Esophagus squamous epithelium (tissue), 5 donors: ENCODE measurements at places on chromosomes 4 and X.

DNA sequence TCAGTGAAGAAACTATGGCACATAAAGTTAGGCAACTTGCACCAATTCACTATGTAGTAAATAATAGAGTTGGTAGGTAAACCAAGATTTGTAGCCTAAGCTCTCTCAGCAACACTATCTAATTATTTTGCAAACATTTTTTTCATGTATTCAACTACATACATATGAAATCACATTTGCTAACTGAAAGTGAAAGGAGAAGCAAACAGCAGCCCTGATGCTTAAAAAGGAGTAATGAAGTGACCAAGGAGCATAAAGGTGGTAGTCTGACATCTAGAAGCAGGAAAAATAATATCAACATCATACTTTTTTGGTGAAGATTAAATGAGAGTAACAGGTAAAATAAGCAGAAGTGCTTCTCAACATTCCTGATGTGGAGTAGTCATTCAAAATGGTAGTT lies 603.7 kb downstream of the GRXCR1 start:
- H3K27me3 ChIP-seq = no peaks in the 10 kb centered on the region
- no peak overlapping the region for H3K4me3 ChIP-seq
- no peak for DNase-seq
- H3K4me1 ChIP-seq = no peaks in the 10 kb centered on the region
- H3K27ac ChIP-seq = no peak overlapping the region
- H3K36me3 ChIP-seq = no peaks in the 10 kb centered on the region

DNA sequence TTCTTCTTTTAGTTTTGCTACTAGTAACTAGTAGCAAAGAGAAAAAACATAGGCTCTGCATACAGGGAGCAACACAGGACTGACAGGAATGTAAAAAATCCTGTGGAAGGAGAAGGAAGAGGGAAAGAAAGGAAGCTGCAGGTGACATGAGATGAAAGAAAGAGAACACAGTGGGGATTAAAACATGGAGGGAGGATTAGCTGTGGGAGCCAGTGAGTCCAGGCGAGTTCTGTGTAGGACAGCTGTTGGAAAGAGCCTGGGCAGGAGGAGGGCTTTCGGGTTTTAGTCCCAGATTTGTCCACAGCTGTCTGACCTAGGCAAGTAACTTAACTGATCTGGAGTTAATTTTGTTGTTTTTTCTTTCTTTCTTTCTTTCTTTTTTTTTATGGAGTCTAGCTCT lies 21.6 kb downstream of the CCNG2 start:
- H3K27ac ChIP-seq = no peak overlapping the region
- no peak for DNase-seq
- H3K27me3 ChIP-seq = no peaks in the 10 kb centered on the region
- no peaks in the 10 kb centered on the region for H3K4me1 ChIP-seq
- no peak overlapping the region for H3K4me3 ChIP-seq

GRCh38 chr4:16627999-16628398 lies 270.4 kb downstream of the LDB2 start:
- no peaks in the 10 kb centered on the region for H3K36me3 ChIP-seq
- H3K27ac ChIP-seq = peak overlapping the region; percentile 54
- no peaks in the 10 kb centered on the region for H3K27me3 ChIP-seq
- no peak overlapping the region for H3K4me3 ChIP-seq
- H3K4me1 ChIP-seq = peaks cover 9% of the 10 kb centered on the region

DNA sequence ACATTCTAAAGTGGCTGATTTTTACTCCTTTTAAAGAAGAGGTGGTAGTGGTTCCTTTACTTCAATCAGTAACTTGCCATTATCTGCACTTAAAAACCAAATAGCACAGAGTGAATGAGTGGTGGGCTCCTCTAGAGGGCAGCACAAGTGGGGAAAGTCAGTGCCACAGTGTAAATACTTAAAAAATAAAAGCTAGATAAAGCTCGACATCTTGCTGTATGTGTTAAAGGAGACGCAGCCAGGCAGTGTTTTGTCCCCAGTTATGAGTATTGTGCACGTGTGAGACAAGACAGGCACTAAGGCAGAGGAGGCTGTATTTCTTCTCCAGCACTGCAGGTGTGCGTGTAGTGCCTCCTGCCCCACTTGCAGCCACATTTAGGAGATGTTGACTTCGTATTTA lies 24.6 kb downstream of the NAP1L5 start:
- H3K27me3 ChIP-seq = no peaks in the 10 kb centered on the region
- H3K4me3 ChIP-seq = no peak overlapping the region
- H3K4me1 ChIP-seq = no peaks in the 10 kb centered on the region
- no peak overlapping the region for H3K27ac ChIP-seq
- no peak for DNase-seq

DNA sequence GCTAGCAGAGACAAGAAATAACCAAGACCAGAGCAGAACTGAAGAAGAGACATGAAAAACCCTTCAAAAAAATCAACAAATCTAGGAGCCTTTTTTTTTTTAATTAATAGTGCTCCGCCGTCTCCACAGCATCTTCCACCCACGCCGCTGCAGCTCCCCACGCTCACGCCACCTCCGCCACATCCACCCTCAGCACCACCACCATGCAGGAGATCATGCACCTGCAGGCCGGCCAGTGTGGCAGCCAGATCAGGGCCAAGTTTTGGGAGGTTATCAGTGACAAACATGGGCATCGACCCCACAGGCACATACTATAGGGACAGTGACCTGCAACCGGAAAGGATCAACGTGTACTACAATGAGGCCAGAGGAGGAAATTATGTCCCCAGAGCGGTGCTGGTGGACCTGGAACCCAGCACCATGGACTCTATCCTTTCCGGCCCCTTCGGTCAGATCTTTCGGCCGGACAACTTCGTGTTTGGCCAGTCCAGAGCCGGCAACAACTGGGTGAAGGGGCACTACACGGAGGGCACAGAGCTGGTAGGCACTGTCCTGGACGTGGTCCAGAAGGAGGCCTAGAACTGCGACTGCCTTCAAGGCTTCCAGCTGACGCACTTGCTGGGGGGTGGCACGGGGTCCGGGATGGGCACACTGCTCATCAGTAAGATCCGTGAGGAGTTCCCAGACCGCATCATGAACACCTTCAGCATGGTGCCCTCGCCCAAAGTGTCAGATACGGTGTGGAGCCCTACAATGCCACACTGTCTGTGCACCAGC lies 171.2 kb downstream of the THOC2 start:
- no peaks in the 10 kb centered on the region for H3K36me3 ChIP-seq
- no peak for DNase-seq
- H3K4me1 ChIP-seq = no peaks in the 10 kb centered on the region
- no peaks in the 10 kb centered on the region for H3K27me3 ChIP-seq
- H3K27ac ChIP-seq = no peak overlapping the region

DNA sequence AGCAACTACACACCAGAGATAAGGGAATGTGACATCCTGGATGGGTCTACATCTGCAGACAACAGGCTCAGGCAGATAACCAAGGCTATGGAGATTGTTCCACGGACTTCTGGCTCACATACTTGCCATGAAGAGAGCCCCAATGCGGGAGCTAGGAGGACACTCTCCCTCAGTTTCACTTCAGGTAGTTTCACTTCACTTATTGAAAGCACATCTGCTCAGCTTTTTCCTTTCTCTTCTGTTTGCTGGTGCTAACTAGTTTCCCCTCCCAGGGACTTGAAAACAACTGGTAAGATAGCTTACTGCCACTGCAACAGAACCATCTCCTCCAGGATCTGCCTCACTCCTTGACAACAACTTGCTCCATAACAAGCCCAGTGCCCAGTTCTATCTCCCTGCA lies 1.4 kb upstream of the CT47C1 start:
- H3K27ac ChIP-seq = no peak overlapping the region
- H3K27me3 ChIP-seq = no peaks in the 10 kb centered on the region
- DNase-seq = no peak
- H3K4me3 ChIP-seq = no peak overlapping the region
- no peaks in the 10 kb centered on the region for H3K4me1 ChIP-seq

- no peaks in the 10 kb centered on the region for H3K27me3 ChIP-seq
- DNase-seq = no peak
- no peaks in the 10 kb centered on the region for H3K4me1 ChIP-seq
Measured at GRCh38 chr4:133584714-133585113, 435.6 kb downstream of the PCDH10 start.

GRCh38 chrX:108464604-108465003 lies 25.0 kb downstream of the COL4A5 start:
- no peaks in the 10 kb centered on the region for H3K27me3 ChIP-seq
- H3K4me1 ChIP-seq = no peaks in the 10 kb centered on the region
- no peaks in the 10 kb centered on the region for H3K36me3 ChIP-seq
- DNase-seq = no peak
- H3K4me3 ChIP-seq = no peak overlapping the region

DNA sequence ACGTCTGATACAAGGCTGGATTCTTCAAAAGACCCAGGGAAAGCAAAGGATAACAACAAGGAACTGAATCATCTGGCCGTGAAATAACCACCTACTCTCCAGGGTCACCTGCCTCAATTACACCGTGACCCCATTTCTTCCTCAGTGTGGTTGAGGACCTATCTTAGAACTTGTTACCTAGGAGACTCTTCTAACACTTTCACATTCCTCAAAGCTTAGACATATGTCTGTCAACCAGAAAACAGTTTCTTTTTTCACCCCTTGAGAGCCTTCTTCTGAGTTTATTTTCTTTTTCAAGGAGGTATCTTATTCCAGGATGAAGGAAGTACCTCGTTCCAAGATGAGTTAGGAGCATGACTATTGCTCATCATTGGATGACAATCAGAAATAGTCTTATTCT lies 337.8 kb downstream of the ARHGAP24 start:
- no peak overlapping the region for H3K27ac ChIP-seq
- no peak for DNase-seq
- H3K36me3 ChIP-seq = no peaks in the 10 kb centered on the region
- no peaks in the 10 kb centered on the region for H3K27me3 ChIP-seq
- no peaks in the 10 kb centered on the region for H3K4me1 ChIP-seq
- H3K4me3 ChIP-seq = no peak overlapping the region

DNA sequence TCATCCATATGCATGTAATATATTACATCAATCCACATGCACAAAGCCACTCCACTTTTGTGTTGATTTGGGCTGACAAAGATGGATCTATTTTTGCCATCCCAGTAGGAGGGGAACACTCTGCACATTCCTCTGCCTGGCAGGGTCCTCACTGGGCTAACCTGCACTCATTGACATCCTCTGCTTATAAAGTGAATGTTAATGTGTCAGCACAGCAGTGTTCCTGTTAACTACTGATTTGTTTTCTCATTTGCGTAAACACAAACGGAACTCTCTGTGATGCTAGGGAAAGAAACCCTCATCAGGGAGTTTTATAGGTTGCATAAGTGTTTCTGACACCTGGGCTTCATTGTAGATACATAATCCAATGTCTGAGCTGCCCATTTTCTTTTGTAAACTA lies 826.0 kb downstream of the RAB28 start:
- H3K4me1 ChIP-seq = no peaks in the 10 kb centered on the region
- H3K4me3 ChIP-seq = no peak overlapping the region
- no peaks in the 10 kb centered on the region for H3K27me3 ChIP-seq
- H3K36me3 ChIP-seq = no peaks in the 10 kb centered on the region
- no peak overlapping the region for H3K27ac ChIP-seq

- no peaks in the 10 kb centered on the region for H3K36me3 ChIP-seq
- H3K27ac ChIP-seq = peak overlapping the region; percentile 98
- no peaks in the 10 kb centered on the region for H3K27me3 ChIP-seq
- H3K4me3 ChIP-seq = peak overlapping the region; percentile 83
- H3K4me1 ChIP-seq = peaks cover 80% of the 10 kb centered on the region
Measured at GRCh38 chr4:77072195-77072753, 3.5 kb downstream of the CCNI start.

DNA sequence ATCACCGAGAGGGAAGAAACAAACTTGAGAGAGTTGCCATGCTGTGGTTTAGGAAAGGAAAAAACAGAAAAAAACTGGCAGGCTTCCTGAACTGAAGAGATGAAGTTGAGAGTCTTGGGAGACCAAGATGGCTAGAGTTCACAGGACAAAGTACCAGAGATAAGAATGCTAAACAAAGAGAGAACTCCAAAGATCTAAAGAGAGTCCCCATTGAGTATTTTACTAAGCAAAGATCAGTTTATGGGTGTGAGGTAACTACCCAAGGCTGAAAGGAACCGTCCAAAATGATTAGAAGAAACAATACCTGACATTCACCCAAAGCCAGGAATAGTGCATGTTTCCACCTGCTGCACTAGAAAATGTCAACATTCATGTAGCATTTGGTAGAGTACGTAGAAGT lies 21.8 kb upstream of the COX7B2 start:
- no peaks in the 10 kb centered on the region for H3K36me3 ChIP-seq
- no peak for DNase-seq
- H3K27me3 ChIP-seq = no peaks in the 10 kb centered on the region
- no peaks in the 10 kb centered on the region for H3K4me1 ChIP-seq
- H3K4me3 ChIP-seq = no peak overlapping the region

DNA sequence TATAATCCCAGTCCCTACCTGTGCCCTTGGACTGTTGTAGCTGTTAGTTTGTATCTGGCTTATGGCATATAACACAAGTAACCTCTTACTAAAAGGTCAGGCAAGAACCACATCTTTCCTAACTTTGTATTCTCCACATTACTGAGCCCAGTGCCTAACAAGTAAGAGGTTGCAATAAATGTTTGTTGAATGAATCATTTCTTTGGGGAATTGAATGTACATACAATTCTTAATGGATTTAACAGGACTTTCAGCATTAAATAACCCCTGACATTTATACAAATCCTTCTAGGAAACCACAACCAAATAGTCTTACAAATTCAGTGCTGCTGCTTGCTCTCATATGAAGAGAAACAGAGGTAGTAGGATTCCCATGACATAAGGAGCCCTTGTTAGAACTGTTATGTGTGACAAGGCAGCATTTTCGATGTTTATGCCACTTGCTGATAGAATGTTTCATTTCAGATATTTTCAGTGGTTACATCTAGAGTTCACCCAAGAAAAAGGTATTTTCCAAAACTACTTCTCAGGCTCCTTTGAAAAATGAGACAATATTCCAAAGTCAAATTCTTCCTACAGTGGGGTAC lies 62.0 kb downstream of the MBNL3 start:
- no peaks in the 10 kb centered on the region for H3K27me3 ChIP-seq
- H3K4me3 ChIP-seq = no peak overlapping the region
- no peak for DNase-seq
- H3K27ac ChIP-seq = no peak overlapping the region
- no peaks in the 10 kb centered on the region for H3K4me1 ChIP-seq
